ENCODE measurements at places on chromosomes 1 and 21. TPM values are rescaled to one million over a fixed set of nuclear protein-coding genes. Genes with fewer than 3 reads are reported as not detected.
A peak's percentile ranks its signal among the peaks of the same experiment; 100 is the strongest.

ANGPTL1 gene
- total RNA-seq: 5.7 TPM

BRINP2 gene
- total RNA-seq: not detected

TLR5 gene
- total RNA-seq: 1.2 TPM

DUSP23 gene
- total RNA-seq: 30.1 TPM

SERPINC1 gene
- total RNA-seq: not detected

CFHR2 gene
- total RNA-seq: not detected

IVL gene
- total RNA-seq: 0.16 TPM

SYNJ1 gene
- 12.9 TPM for total RNA-seq

ADGRL2 gene
- 103 TPM for total RNA-seq

CD1E gene
- total RNA-seq: not detected

OR2T6 gene
- not detected for total RNA-seq

OR6N1 gene
- not detected for total RNA-seq

GRCh38 chr1:181251001-181251712, 162.7 kb downstream of the IER5 start:
- H3K4me1 ChIP-seq: peaks cover 11% of the 10 kb centered on the region
- H3K27ac ChIP-seq: no peak overlapping the region
- H3K36me3 ChIP-seq: no peaks in the 10 kb centered on the region
- DNase-seq: peak; percentile 81

GRCh38 chr1:53061859-53062707, at the start of gene PODN:
TSS of gene PODN (plus strand) at chr1:53062213. CDS start at chr1:53069856, 7,643 bp downstream.
- peak within 1 kb of the TSS; percentile 52 for H3K4me3 ChIP-seq
- no peak for DNase-seq
- H3K27ac ChIP-seq: no peak within 1 kb of the TSS
- H3K36me3 ChIP-seq: no peaks in the 10 kb centered on the region
- H3K27me3 ChIP-seq: peaks cover 26% of the 10 kb centered on the region
- H3K4me1 ChIP-seq: peaks cover 7% of the 10 kb centered on the region

DNA sequence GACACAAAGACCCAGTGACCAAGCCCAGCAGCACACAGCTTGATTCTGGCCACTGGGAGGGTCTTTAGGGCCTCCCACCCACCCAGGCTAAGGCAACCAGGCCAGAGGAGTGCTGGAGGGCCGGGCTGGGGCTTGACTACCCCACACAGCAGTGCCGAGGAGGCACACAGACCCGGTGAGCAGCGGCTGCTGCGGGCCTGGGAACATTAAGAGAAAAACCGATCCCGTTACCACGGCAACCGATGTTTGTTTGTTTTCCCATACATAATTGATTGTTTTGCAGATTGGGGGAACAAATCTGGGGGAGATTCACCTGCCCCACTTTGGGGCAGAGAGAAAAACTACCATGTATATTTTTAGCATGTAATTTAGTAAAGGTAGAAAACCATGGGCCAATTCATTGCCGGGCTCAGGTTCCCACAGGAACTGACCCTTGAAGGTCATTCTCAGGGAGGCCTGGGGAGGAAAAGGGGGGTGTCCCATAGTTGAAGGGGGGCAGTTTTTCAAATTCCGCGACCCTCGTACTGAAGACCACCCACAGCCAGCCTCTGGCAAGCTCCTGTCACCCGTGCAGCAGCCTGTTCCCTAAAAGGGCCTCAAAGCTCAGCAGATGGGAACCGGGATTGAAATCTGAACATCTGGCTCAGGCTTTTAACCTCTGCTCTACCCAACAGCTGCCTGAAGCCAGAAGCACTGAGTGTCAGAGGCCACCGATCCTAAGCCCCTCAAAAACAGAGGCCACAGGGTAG, 35.3 kb downstream of the CHD5 start:
- H3K4me3 ChIP-seq: no peak overlapping the region
- no peak overlapping the region for H3K27ac ChIP-seq
- H3K27me3 ChIP-seq: peaks cover 4% of the 10 kb centered on the region
- no peaks in the 10 kb centered on the region for H3K4me1 ChIP-seq

GRCh38 chr1:43878854-43879253, 54.7 kb upstream of the ARTN start:
- H3K4me3 ChIP-seq: no peak overlapping the region
- H3K4me1 ChIP-seq: peaks cover 11% of the 10 kb centered on the region
- no peaks in the 10 kb centered on the region for H3K27me3 ChIP-seq

- no peak overlapping the region for H3K4me3 ChIP-seq
- H3K4me1 ChIP-seq: peaks cover 9% of the 10 kb centered on the region
- no peaks in the 10 kb centered on the region for H3K36me3 ChIP-seq
- H3K27me3 ChIP-seq: no peaks in the 10 kb centered on the region
- DNase-seq: peak; percentile 71
Observed at GRCh38 chr1:215056584-215056983, 26.0 kb upstream of the KCNK2 start.

- no peak overlapping the region for H3K4me3 ChIP-seq
- no peak overlapping the region for H3K27ac ChIP-seq
- no peaks in the 10 kb centered on the region for H3K4me1 ChIP-seq
- no peaks in the 10 kb centered on the region for H3K36me3 ChIP-seq
- DNase-seq: no peak
- H3K27me3 ChIP-seq: no peaks in the 10 kb centered on the region
Observed at GRCh38 chr1:28909198-28909597, 5.2 kb upstream of the EPB41 start.

DNA sequence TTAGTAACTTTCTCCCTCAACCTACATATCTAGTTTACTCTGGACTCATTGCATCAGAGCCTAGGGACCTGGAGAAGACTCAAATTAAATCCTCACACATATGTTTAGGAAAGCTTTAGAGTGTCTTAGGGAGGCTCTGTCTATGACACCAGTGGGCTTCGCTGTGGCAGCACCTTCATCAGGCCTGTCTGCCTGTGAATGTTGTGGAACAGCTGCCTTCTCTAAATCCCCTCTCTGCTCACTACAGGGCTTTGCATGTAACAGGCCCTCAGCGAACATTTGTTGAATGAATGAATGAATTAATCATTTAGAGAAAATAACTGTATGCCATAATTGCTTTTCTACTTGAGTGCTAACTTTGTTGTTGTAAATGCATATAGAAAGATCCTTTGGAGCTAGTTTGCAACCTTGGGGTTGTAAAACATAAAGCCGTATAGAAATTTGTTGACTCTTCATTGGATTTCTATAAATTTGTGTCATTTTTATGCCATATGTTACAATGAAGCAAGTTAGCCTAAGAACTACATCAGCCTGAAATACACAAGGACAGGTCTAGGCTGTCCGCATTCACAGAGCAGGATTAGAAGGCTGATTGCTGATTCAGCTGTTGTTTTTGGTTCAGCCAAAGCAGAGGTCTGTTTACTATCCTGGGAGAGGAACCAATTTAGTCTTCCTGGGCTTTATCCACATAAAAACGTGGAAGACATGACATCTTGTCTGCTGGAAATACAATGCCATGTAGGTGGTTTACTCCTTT, 238.0 kb downstream of the ASTN1 start:
- no peak overlapping the region for H3K27ac ChIP-seq
- no peaks in the 10 kb centered on the region for H3K27me3 ChIP-seq
- no peaks in the 10 kb centered on the region for H3K4me1 ChIP-seq
- DNase-seq: no peak

DNA sequence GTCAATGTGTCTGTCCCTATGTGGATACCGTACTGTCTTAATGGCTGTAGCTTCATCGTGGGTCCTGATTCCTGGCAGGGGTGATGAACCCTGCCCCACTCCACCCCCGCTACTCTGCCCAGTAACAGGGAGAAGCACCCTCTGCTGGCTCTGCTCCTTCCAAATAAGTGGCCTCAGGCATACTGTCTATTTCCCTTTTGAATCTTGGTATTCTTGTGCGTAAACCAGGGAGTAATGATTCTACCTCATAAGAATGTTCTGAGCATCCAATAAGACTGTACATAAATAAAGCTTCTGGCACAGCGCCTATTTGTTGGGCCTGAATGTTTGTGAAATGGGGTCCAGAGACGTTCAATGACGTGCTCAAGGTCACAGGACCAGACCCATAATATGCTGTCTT, 35.2 kb upstream of the CTPS1 start:
- H3K36me3 ChIP-seq: no peaks in the 10 kb centered on the region
- peak; percentile 90 for DNase-seq
- H3K27me3 ChIP-seq: no peaks in the 10 kb centered on the region
- H3K4me1 ChIP-seq: peaks cover 15% of the 10 kb centered on the region
- no peak overlapping the region for H3K4me3 ChIP-seq

GRCh38 chr21:35840197-35840799, 220.0 kb downstream of the SETD4 start:
- no peak overlapping the region for H3K4me3 ChIP-seq
- peak; percentile 72 for DNase-seq
- peaks cover 2% of the 10 kb centered on the region for H3K27me3 ChIP-seq
- no peaks in the 10 kb centered on the region for H3K36me3 ChIP-seq
- no peak overlapping the region for H3K27ac ChIP-seq

DNA sequence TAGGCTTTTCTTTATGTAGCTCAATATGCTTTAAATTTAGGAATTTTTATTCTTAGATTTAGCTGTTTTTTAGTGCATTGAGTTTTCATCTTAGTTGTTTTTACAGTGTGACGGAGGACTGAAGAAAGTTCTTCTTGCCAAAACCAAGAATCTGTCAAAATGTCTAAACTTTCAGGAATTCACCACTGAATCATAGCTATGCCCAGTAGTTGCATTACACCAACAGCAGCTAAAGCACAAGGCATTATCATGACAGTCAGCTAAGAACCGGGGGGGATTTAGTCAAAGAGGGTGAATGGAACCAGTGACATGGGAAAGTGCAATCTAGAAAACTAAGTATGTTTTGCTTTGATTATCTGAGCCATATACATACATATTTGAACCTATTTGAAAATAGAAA, 6.5 kb upstream of the C1orf146 start:
- H3K27ac ChIP-seq: peak overlapping the region; percentile 29
- H3K4me1 ChIP-seq: peaks cover 3% of the 10 kb centered on the region
- H3K4me3 ChIP-seq: no peak overlapping the region
- H3K27me3 ChIP-seq: no peaks in the 10 kb centered on the region

- peak overlapping the region; percentile 62 for H3K27ac ChIP-seq
- H3K27me3 ChIP-seq: no peaks in the 10 kb centered on the region
- peaks cover 45% of the 10 kb centered on the region for H3K4me1 ChIP-seq
- DNase-seq: peak; percentile 68
- H3K36me3 ChIP-seq: no peaks in the 10 kb centered on the region
- H3K4me3 ChIP-seq: no peak overlapping the region
Observed at GRCh38 chr21:45319461-45320211, 31.9 kb upstream of the POFUT2 start.

GRCh38 chr1:108154314-108154713, 45.8 kb downstream of the SLC25A24 start:
- no peaks in the 10 kb centered on the region for H3K27me3 ChIP-seq
- peaks cover 10% of the 10 kb centered on the region for H3K4me1 ChIP-seq
- peaks cover 33% of the 10 kb centered on the region for H3K36me3 ChIP-seq
- no peak overlapping the region for H3K4me3 ChIP-seq
- no peak overlapping the region for H3K27ac ChIP-seq

- H3K27me3 ChIP-seq: no peaks in the 10 kb centered on the region
- H3K4me1 ChIP-seq: peaks cover 2% of the 10 kb centered on the region
- H3K27ac ChIP-seq: no peak overlapping the region
- no peak for DNase-seq
Observed at GRCh38 chr21:28480470-28480869, 512.2 kb downstream of the LTN1 start.

DNA sequence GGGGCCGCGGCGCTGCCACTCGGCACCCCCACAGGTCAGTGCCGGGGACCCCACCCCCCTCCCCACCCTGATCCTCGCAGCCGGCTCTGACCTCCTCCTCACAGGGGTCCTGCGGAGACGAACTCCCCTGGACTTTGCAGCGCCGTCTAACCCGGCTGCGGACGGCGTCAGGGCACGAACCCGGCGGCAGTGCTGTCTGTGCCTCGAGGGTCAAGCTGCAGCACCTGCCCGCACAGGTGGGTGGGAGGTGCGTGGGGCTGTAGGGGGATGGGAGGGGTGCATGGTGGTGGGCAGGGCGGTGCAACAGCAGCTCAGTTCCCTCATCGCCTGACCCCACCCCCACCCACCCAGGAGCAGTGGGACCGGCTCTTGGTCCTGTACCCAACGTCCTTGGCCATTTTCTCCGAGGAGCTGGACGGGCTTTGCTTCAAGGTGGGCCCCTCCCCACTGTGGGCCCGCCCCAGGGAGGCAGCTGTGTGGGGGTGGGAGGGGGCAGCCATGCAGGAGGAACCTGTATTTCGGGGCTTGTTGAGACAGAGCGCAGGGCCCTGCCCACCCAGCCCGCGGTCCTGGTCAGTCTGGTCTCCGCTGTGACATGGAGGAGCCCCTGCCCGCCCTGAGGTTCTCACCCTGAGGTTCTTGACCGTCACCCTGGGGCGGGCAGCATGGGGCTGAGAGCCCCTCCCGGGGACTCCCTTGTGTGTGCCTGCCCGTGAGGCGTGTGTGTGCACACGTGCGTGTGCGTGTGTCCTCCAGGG, 4.9 kb downstream of the PLEKHN1 start:
- no peak overlapping the region for H3K4me3 ChIP-seq
- no peaks in the 10 kb centered on the region for H3K27me3 ChIP-seq
- no peak for DNase-seq
- no peaks in the 10 kb centered on the region for H3K36me3 ChIP-seq
- H3K27ac ChIP-seq: no peak overlapping the region

- H3K27ac ChIP-seq: no peak overlapping the region
- DNase-seq: no peak
- H3K4me3 ChIP-seq: no peak overlapping the region
- H3K27me3 ChIP-seq: no peaks in the 10 kb centered on the region
- no peaks in the 10 kb centered on the region for H3K36me3 ChIP-seq
Observed at GRCh38 chr1:202276920-202277319, 64.8 kb downstream of the UBE2T start.

- no peak overlapping the region for H3K27ac ChIP-seq
- H3K4me1 ChIP-seq: no peaks in the 10 kb centered on the region
- DNase-seq: no peak
- peaks cover 11% of the 10 kb centered on the region for H3K27me3 ChIP-seq
- no peak overlapping the region for H3K4me3 ChIP-seq
Observed at GRCh38 chr1:228882771-228883450, 147.6 kb downstream of the RHOU start.

GRCh38 chr1:45225598-45225997, 19.2 kb upstream of the ZSWIM5 start:
- no peaks in the 10 kb centered on the region for H3K36me3 ChIP-seq
- H3K27ac ChIP-seq: no peak overlapping the region
- no peaks in the 10 kb centered on the region for H3K4me1 ChIP-seq
- no peak for DNase-seq

GRCh38 chr1:36570478-36571060, 87.9 kb upstream of the CSF3R start:
- H3K36me3 ChIP-seq: no peaks in the 10 kb centered on the region
- H3K27ac ChIP-seq: no peak overlapping the region
- no peak overlapping the region for H3K4me3 ChIP-seq
- no peaks in the 10 kb centered on the region for H3K4me1 ChIP-seq
